ENCODE measurements at places on chromosomes 7 and 10. TPM values are rescaled to one million over a fixed set of nuclear protein-coding genes. Genes with fewer than 3 reads are reported as not detected.

The HECTD2 gene
- total RNA-seq, result 4.3 TPM

The PALD1 gene
- total RNA-seq, result 0.04 TPM

The CLCN1 gene
- not detected for total RNA-seq

The ANKRD2 gene
- total RNA-seq, result 1.0 TPM

The SLC35G1 gene
- 6.0 TPM for total RNA-seq

The FOXP2 gene
- total RNA-seq, result not detected

The ACBD7 gene
- not detected for total RNA-seq

The SPDYE11 gene
- not detected for total RNA-seq

The IDI2 gene
- not detected for total RNA-seq

The FRMD4A gene
- total RNA-seq, result 10.6 TPM

The COL26A1 gene
- total RNA-seq, result not detected

The RBAK gene
- total RNA-seq, result 5.2 TPM

The CFTR gene
- not detected for total RNA-seq

The PRSS37 gene
- total RNA-seq, result not detected

The EVX1 gene
- total RNA-seq, result not detected

The SPAM1 gene
- total RNA-seq, result not detected

The TAF6 gene
- 65.9 TPM for total RNA-seq

The SFR1 gene
- total RNA-seq, result 14.8 TPM

The FAM221A gene
- 0.08 TPM for total RNA-seq

The DHX32 gene
- total RNA-seq, result 34.6 TPM

The PAPOLB gene
- total RNA-seq, result not detected

The DOCK4 gene
- 8.2 TPM for total RNA-seq

The VGF gene
- 0.08 TPM for total RNA-seq

The PLEKHA8 gene
- total RNA-seq, result 8.8 TPM

The TSPAN15 gene
- 2.9 TPM for total RNA-seq
